ENCODE measurements at places on chromosomes 1 and 21.

GRCh38 chr1:39415553-39415952, 75.9 kb upstream of the BMP8A start:
- DNase-seq: no peak

DNA sequence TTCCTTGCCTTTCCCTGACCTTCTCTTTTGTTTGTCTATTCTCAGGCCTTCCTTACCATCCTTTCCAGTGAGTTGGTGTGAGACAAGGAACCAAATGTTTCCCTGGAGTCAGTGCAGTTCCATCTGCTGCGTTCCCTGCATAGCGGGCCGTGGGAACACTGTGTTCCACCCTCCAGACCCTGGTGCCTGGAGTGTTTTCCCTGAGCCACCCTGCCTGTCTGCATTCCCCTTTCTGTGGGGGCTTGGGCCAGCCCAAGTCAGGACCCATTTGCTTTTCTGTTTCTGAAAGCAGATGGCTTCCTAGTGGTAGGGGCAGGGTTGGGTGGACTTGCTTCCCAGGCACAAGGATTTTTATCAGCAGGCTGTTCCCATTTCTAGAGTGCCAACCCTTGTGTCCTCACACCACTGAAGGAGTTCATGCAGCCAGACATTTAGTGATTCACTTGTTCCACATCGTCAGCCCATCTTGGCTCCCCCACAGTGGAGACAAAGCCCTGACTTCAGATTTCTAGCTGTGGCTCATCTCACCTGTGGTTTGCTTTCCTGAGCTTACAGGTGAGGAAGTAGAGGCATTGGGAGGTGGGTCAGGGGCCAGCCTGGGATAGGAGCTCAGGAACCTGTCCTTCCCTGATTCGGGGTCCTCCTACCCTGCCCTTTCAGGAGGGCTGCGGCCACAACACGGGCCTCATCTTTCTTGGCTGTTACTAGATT, 14.1 kb upstream of the MYOG start:
- no peak for DNase-seq

DNA sequence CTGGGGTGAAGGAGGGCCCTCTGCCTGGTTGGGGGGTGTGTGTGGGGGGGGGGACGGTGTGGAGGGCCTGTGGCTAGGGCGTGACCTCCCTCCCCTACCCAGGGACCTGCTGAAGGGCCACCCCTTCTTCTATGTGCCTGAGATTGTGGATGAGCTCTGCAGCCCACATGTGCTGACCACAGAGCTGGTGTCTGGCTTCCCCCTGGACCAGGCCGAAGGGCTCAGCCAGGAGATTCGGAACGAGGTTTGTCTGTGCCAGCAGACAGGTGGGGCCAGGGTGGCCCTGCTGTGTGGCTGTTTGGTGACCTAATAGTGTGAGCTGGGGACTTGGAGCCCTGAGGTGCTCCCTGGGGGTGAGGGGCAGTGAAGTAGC, 43.9 kb downstream of the COQ8A start:
- no peak for DNase-seq

- DNase-seq: no peak
These were observed 3.2 kb upstream of the NBPF3 start for GRCh38 chr1:21436488-21437340.

- no peak for DNase-seq
These were observed 37.8 kb downstream of the IER5 start for GRCh38 chr1:181126289-181126688.

- DNase-seq: no peak
These were observed 315.0 kb downstream of the GRIK1 start for GRCh38 chr21:29624776-29625175.

GRCh38 chr1:154145986-154146385, 8.9 kb downstream of the NUP210L start:
- no peak for DNase-seq

DNA sequence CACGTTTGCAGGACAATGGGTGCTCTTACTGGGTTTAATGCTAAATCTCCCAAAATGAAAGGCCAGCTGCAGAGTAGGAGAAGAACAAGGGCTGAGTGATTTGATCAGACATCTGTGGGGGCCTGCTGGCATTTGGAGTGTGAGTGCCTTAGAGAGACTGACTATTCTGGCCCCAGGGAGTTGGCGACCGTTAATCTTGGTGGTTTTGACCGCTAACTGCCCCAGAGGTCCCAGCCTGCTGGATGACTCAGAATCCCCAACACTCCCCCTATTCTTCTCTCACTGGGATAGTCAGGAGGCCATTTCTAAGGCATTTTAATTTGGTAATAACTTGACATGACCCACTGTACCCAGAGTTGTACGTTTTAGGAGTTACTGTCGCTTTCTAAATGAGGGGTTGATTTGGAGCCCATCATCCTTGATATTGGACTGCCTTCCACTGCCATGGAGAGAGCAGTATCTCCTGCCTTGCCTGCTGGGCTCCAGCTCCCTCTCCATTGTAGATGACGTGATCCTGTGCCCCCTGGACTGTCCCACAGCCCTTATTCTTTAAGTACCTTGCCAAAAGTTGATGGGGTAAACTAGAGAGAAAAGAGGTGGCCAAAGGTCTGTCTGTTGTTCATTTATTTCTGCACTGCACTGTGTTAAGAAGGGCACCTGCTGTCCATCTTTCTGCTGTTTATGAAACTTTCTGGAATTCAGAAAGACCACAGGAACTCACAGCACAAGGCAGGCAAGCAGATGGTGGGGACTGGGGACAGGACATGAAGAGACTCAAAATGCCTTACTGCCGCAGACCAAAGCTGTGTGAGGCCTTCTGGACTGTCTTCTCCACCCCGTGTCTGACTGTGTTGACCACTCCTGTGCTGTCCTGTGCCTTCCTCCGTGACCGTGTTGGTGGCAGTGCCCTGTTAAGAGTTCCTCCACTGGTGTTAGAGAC, 98.2 kb upstream of the ARTN start:
- no peak for DNase-seq

- DNase-seq: peak; percentile 12
These were observed 14.4 kb upstream of the IFI6 start for GRCh38 chr1:27686223-27686990.

GRCh38 chr1:150808121-150808520, at the start of gene CTSK:
CTSK (minus strand) TSS chr1:150808260; CDS start chr1:150806805, 1,455 bp downstream.
- DNase-seq: no peak

- DNase-seq: no peak
These were observed 25.4 kb upstream of the SLC16A1 start for GRCh38 chr1:112981426-112981825.

DNA sequence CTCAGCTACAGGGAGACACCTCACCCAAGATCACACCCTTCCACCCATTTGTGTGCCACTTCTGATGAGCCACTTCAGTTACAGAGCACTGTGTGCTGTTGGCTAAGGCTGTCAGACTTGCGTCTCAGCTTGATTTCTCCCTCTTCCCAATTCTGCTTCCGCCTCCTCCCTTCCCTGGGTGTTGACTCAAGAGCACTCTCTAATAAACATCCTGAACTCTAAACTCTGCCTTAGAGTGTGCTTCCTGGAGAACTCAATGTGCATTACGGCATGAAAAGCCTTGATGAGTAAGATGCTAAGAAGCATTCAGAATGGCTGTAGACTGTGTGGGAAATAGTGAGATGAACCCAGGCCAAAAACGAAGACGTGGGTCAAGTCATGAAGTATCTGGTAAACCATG, 54.9 kb upstream of the S1PR1 start:
- DNase-seq: no peak

DNA sequence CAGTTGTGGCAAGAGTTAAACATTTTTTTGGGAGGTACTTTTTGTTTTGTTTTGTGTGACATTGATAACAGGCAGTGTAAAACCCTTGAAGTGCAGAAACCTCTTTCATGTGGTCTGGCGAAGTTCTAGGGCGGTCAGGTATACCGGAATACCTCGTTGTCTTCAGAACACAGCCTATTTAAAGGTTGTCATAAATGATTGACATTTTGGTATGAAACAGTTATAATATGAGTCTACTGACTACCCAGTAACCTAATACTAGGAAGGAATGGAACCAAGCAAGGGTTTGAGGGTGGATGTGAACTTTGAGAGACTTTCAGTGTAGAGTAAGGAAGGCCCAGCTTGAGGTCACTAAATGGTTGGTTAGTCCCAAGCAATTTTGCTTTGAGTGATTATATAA, 40.5 kb downstream of the PATJ start:
- no peak for DNase-seq

DNA sequence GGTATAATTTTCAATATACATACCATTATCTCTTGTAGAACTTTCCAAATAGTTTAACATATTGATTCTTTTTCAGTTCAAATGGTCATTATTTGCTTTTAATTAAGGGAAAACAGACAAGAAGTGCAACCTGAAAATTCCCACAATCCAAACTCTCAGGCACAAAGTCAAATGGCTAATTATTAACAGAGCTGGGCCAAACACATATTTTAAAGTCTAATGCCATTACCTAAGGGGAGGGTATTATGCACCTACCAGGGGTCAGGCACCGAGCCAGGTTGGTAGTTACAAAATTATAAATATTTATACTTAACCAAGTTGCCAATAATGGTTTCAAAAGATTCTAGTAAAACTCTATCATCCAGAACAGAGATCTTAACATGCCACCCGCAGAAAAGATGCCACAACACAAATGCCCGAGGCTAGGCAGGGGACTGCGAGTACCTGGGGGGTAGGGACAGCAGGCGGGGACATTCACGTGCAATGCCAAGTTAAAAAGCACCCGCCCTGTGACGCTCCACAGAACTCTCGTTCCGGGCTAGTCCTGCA, 15.0 kb downstream of the LBR start:
- DNase-seq: no peak

DNA sequence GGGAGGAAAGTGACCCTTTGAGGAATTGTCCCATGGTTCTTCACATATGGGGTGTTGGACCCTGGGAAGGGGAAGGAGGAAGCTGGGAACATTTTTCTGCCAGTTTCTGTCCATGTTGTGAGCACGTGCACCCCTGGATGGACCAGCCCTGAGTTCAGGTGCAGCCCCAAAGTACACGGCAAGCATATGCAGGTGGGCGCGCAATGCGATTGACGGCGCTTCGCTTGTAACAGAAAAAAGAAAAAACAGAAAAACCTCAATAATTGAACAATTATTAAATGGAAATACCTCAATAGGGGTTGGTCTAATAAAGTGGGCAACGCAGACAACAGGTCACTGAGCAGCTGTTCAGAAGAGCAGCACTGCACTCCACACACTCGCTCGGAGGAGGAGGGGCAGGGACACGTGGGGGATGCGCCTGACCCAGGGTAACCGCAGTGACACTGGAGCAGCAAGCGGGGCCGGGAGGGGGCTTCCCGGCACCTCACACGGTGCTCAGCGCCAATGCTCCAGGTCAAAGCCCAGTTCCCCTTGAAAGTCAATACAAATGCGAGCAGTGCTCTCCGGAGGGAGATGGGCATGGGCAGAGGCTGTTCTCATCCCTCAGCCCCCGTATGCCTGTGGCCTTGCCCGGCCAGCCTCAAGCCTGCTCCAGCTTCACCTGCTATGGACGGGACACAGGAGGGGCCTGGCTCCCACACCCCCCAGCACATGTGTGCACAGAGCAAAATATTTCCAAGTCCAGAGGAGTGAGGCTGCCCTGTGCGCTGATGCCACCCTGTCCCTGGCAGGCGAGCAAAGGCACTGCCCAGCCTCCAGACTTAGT, 6.6 kb upstream of the ACTRT2 start:
- no peak for DNase-seq

DNA sequence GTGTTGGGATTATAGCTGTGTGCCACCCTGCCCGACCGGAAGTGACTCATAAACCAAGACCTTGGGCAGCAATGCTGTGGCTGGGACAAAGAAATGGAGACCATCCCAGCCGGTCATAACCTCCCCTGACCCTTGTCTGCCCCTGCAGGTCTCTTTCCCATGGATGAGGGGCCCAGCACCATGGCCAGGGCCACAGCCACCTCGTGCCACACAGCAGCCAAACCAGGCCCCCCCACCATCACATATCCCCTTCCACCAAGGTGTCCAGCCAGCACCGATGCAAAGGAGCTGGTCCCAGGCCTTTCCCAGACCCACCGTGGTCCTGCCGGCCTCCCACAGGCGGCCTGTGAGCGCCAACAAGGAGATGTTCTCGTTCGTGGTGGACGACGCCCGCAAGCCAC, 42.2 kb downstream of the FHAD1 start:
- DNase-seq: no peak

GRCh38 chr1:23459338-23459757, 24.6 kb downstream of the ASAP3 start:
- DNase-seq: no peak

DNA sequence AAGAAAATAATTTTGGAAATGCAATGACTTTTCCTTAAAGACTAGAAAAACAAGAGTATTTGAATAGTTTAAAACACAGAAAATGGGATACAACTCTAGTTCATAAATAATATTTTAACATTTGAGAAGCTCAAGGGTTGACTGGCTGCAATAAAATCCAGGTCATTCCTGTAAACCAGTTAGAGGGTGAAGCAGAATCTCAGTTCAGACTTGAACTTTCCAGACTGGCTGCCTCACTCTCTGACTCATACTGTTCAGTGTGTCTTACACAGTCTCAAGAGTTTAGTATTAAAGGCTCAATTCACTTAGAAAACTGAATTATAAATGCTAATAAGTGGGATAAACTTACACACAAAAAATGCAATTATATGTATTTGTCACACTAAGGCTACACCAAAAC, 89.9 kb downstream of the RAVER2 start:
- no peak for DNase-seq

DNA sequence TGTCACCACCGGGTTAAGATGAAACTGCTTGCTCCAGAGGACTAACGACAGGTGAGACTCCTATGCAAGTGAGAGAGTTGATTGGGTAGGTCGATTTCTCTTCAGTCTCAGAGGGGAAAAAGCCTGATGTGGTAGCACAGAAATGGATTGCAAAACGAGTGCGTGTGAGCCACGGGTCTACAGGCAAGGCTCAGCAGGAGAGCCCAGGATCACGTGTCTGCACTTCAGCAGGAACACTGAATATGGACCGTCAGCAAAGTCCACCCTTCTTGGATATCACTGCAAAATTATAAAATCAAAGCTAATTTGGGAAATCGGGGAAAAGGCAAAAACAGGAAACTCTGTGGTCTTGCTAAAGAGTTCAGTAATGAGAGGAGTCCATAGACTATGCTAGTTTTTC, 107.7 kb upstream of the ZNF648 start:
- DNase-seq: no peak

Data from NCI-H187 treated with DMSO at 0.1 percent for 48 hours (cell line).